ENCODE measurements at places on chromosomes 5 and 9.

DNA sequence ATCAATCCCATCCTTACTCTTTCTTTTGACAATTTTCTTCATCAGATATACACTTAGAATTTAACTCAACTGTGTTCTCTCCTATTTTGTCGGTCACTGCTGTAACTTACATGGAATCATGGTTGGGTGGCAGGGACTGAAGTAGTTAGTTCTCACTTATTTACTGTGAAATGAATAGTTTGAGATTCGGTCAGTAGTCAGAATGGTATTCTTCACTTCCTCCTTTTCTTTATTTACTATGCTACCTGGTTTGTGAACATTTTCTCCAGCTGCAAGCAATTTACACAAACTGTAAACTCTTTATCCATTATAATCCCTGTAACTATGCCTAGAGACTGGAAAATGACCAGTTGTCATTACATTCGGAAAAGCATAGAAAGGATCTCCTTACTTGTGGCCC lies 41.5 kb upstream of the GDNF start:
- no peaks in the 10 kb centered on the region for H3K4me1 ChIP-seq
- H3K4me3 ChIP-seq: no peak overlapping the region
- no peak overlapping the region for H3K27ac ChIP-seq
- DNase-seq: no peak
- H3K36me3 ChIP-seq: no peaks in the 10 kb centered on the region

DNA sequence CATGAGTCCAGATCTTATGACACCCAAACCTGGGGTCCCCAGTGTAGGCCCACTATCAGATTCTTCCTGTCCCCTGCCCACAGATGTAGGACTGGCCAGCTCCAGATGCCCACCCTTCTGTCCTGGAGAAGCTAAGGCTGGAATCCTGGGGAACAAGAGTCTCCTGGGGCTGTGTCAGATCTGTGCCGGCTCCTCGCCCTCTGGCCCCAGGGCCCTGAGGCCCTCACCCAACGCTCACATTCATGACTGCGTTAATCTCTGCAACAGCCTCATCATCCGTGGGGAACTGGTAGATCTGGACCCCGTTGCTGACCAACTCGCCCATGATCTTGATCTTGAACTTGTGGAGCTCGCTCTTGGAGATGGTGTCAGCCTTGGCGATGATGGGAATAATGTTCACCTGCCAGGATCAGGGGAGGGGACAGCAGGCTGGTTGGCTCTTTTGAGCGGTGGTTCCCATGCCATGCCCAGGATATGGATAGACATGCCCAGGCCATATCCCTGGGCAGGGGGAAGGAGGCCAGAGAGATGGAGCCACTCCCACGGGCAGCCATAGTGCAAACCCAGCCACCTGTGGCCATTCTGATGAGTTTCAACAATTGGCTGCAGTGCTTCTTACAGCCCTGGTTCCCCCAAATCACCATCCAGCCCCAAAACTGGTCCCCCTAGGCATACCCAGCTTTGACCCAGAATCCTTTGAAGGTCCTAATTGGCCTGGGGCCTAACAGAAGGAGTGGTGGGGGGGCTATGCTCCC lies 14.6 kb downstream of the SEPTIN8 start:
- H3K27me3 ChIP-seq: no peaks in the 10 kb centered on the region
- DNase-seq: no peak
- H3K4me3 ChIP-seq: no peak overlapping the region
- H3K27ac ChIP-seq: no peak overlapping the region

- DNase-seq: peak; percentile 78
- no peaks in the 10 kb centered on the region for H3K27me3 ChIP-seq
- H3K4me1 ChIP-seq: peaks cover 70% of the 10 kb centered on the region
- H3K36me3 ChIP-seq: no peaks in the 10 kb centered on the region
- peak overlapping the region; percentile 71 for H3K27ac ChIP-seq
Measured at GRCh38 chr9:38047301-38048251, 21.5 kb downstream of the SHB start.

DNA sequence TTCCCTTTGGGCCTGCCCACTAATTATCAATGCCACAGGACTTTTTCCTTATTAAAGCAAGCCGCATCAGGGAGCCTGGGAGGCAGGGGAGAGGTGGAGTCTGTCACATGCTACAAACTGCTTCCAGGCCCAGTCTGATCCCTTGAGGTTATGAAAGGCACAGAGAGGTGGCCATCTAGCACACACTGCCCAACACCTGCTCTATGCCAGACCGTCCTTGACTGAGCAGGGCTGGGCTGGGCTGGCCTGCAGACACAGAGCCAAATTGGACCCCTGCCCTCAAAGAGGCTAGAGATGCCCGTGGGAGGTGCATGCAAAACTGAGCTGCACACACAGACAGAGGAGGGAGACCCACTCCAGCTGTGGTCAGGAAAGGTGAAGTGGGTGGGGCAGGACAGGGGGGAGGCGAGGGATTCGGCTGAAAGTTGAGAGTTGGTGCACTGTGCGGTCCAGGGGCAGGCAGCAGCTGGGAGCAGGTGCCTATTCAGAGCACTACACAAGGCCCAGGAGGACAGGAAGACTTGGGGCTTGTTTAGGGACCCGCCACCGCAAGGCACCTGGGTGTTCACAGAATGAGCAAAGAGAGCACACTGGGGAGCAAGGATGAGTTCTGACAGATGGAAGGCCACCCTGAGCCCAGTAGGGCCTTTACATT lies 36.4 kb upstream of the TCF7 start:
- H3K36me3 ChIP-seq: no peaks in the 10 kb centered on the region
- no peak overlapping the region for H3K4me3 ChIP-seq
- no peak for DNase-seq
- no peaks in the 10 kb centered on the region for H3K4me1 ChIP-seq
- H3K27me3 ChIP-seq: peaks cover under 1% of the 10 kb centered on the region

Data from tibial artery (tissue), 4 donors.